ENCODE measurements at places on chromosomes 7 and 10.
A peak's percentile ranks its signal among the peaks of the same experiment; 100 is the strongest.

- DNase-seq = no peak
These were observed 58.6 kb downstream of the ZMIZ1 start for GRCh38 chr10:79127151-79127961.

GRCh38 chr7:156113731-156114130 lies 301.5 kb upstream of the SHH start:
- DNase-seq = no peak

- no peak for DNase-seq
These were observed 65.9 kb upstream of the PTPRZ1 start for GRCh38 chr7:121807078-121807477.

- DNase-seq = no peak
These were observed 181.1 kb upstream of the IMMP2L start for GRCh38 chr7:111743244-111743847.

DNA sequence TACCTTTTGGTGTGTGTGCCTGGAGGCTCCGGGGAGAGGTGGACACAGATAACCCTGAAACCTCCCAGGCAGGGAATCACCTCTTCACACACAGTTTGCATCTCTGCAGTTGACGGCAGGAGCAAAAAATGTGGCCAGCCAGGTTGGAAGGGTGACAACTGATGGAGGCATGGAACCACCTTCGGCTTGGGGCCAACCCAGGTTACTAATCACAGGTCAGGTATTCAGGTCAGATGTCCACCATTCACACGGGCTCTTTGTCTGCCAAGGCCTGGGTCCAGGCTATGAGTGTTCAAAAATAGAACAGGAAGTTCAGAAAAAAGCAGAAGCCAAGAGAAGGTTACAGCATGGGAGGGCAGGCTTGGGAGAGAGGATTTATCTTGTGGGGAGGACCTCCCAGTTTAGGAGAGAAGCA lies 137.2 kb upstream of the EFCAB10 start:
- DNase-seq = no peak

GRCh38 chr7:155198901-155199845 lies 98.5 kb upstream of the INSIG1 start:
- DNase-seq = no peak

DNA sequence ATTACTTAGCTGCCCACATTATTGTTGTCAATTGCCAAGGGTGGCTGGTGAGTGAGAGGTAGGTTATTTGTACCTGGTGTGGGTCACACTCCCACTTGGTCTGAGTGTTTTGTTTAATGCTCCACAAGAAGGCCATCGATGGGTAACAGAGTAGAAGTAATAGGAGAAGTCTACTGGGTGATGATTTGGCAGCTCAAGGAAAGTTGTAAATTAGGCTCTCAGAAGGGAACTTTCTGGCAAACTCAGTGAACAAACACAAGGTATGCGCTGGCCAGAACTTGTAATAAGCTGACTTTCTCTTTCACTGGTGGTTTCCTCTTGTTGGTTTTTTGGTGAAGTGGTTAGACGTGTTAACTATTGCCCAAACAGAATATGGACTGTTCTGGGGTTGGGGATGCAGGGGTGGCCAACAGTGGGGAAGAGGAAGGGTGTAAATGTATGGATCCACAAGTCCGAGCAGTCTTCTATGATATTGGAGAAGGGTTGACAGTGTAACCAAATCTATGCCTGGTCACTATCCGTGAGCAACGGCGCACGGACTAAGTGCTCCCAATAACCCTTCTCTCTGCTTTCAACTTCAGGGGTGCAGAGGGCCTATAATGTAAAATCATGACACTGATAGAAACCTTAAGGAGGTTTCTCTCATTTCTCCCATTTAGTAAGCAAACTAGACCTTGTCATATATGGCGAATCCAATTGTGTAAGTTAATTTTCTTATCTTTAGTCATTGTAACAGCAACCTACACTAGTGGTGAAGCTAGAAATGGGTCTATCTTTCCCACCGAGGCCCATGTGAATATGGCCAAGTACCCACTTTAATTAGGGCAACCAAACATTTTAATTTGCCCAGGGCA lies 212.8 kb downstream of the PTEN start:
- no peak for DNase-seq

DNA sequence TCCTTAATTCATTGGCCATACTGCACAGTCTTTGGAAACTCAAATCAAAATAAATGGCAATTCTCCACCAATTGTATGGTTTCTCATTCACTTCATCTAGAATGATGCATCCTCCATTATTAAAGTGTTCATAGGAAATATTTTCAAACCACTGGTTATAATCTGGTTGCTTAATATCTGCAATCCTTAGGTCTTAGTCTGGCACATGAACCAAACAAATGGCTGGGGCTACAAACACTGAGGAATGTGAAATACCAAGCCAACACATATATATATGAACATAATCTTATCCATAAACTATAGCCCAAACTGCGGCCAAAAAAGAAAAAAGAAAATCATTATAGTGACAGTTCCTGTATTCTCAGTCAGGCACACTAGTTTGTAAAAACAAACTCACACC lies 5.7 kb upstream of the MSS51 start:
- DNase-seq = no peak

DNA sequence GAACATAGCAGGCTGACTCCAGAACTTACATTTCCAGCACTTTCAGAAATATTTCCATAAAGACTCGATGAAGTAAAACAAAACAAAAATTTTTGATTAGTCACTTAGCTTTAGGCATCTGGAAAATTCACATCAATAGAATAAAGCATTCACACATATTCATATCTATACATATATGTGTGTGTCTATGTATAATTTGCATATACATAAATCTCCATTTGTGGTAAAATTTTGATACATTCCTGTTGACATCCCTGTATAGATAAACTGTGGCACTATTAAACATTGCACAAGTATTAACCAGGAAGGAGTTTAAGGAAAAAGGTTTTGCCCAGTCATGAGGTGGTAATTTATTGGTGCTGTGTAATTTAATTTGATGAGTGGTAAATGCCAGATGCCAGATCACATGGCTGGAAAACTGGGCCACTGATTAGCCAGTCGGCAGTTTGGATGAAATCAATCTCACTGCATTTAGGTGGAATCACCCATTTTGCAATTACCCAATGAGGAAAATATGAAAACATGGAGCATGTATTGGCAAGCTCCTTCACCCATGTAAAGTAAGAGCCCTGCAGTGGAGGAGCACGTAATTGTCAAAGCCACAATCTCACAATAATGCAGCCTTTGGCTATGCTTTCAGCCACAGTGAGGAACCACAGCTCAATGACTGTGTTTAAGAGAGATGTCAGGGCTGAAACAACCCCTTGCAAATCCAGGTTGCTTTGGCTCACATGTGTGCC lies 294.6 kb downstream of the RNLS start:
- no peak for DNase-seq

DNA sequence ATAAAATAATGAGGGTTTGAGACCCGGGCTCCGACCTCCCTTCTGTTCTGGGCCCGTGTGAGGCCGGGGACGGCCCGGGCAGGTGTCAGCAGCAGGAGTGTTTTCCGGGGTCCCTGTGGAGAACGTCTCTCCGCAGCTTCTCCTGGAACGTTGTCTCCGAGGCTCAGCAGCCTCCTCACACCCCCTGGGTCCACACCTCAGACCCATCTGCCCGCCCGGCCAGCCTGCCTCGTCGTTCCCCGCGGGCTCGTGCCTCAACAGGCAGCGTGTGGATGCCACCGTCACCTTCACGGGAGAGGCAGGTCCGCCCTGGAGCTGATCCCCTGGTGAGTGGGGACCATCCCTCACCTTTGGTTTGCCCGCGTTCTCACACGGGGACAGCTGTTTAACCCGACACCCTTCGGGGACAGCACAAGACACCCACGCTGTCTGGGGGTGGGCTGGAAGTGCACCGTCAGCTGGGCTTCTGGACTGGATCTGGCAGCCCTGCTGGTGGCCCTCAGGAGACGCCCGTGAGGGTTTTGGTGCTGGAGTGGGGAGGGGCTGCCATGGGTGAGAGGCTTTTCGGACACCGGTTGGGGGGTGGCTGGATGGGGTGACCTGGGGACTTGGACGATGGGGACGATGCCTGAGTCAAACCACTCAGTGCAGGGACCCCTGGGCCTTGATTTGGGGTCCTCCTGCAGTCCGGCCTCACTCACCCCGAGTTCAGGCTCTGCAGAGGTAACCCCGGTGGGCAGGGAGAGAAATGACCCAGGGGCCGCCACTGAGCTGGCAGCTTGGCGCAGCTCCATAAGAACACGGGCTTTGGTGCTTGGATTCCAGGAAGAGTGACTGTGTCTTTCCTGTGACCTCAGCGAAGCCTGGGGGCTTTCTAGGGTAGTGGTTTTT lies 131.7 kb downstream of the DNAJB6 start:
- no peak for DNase-seq

GRCh38 chr7:40880581-40880980 lies 745.8 kb downstream of the SUGCT start:
- DNase-seq = no peak

GRCh38 chr10:98611436-98611835 lies 164.7 kb upstream of the HPS1 start:
- no peak for DNase-seq

DNA sequence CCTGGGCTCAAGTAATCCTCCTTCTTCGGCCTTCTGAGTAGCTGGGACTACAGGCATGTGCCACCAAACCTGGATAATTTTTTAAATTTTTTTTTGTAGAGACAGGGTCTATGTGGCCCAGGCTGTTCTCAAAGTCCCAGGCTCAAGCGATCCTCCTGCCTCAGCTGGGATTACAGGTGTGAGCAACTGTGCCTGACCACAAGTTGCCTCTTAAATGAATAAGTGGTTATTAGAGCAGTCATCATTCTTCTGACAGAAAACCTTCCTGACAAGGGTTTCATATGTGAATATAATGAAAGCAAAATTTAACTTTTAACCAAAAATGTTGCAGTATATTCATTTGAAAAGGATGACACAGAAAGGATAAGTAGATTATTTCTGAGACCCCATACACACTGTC lies 532.5 kb downstream of the GRM8 start:
- DNase-seq = no peak

- no peak for DNase-seq
These were observed 58.3 kb downstream of the WIPF3 start for GRCh38 chr7:29864656-29865055.

DNA sequence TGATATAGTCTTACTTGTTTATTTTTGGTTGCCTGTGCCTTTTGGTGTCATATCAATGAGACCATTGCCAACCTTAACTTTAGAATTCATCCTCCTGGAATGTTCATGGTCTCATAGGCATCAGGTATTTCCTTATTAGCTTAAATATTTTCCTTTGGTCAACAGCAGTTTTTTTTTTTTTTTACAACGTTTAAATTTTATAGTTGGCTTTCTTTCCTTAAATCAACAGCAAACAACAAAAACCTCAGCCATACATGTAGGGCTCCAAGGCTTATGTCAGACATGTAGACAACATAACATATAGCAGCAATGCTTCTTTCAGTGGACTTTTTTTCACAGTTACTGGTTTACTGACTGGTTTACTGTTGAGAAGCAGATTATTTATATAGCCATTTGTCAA lies 22.7 kb downstream of the ENTPD7 start:
- DNase-seq = no peak

- DNase-seq = no peak
These were observed 687.3 kb upstream of the FOXK1 start for GRCh38 chr7:3994764-3995163.

GRCh38 chr7:131436384-131436783 lies 108.7 kb downstream of the MKLN1 start:
- no peak for DNase-seq

DNA sequence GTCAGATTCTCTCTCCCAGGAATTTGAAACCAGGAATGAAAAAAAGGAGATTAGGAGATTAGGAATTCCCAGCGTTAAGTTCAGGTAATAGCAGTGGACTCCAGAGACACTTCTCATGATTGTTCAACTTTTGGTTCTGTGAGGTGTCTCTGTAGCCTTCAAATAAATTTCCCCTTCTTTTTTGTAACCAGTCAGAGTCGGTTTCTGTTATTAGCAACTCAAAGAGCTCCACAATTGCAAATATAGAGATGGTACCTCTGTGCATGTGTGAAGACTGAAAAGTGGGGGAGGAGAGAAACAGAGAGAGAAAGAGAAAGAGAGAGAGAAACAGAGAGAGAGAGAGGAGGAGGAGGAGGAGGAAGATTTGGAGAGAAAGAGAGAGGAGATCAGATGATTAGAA lies 112.8 kb upstream of the STEAP1B start:
- no peak for DNase-seq

DNA sequence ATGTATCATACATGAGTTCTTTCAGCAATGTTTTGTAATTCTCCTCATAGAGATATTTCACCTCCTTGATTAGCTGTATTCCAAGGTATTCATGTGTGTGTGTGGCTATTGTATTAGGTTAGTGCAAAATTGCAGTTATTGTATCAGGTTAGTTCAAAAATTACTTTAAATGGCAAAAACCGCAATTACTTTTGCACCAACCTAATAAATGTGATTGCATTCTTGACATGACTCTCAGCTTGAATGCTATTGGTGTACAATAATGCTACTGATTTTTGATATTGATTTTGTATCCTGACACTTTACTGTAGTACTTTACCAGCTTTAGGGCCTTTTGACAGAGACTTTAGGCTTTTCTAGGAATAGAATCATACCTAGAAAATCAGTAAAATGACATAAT lies 297.4 kb downstream of the ZWINT start:
- DNase-seq = no peak

DNA sequence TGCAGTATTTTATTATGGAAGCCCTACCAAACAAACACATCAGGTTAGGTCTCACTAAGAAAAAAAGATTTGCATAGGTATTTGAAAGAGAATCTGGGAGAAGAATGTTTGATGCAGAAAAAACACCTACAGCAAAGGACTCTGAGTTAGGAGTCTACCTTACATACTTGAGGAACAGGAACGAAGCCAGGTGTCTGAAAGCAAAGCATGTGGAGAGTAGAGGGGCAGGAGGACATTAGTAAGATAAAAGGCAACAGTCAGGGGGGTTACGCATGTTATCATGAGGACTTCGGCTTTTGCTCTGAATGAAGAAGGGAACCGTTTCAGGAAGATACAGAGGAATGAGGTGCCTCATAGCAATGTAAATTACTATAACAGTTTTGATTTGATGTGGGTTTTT lies 87.9 kb upstream of the PTER start:
- DNase-seq = no peak

- peak; percentile 52 for DNase-seq
These were observed 860 bp downstream of the SEC31B start for GRCh38 chr10:100518761-100519241.

DNA sequence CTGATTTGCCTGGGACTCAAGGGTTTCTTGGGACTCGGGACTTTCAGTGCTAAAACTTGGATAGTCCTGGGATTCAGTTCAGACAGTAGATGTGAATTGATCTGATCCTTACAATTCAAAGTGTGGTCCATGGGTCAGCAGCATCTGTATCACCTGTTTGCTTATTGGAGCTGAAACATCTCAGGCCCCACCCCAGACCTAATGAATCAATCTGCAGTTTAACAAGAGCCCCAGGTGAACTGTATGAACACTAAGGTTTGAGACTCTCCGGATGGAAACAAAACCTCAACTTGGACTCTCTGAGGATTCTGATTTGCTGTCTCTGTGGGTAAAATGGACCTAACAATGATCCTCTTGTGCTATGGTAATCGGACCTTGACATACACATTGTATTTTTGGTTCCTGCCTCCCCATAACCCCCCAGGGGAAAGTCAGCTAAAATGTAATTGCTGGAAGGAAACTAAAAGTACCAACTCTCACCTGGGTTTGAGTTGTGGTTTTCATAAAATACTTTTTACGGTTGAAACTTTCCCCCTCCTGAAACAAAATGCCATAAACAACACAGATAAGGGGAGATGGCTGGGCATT lies 11.7 kb downstream of the CYP26A1 start:
- no peak for DNase-seq
